ENCODE measurements at places on chromosomes 12 and 14. TPM values are rescaled to one million over a fixed set of nuclear protein-coding genes. Genes with fewer than 3 reads are reported as not detected.

Gene FLVCR2
- 0.43 TPM for total RNA-seq

Gene TAS2R8
- total RNA-seq = 0.43 TPM

Gene FAM90A1
- not detected for total RNA-seq

- DNase-seq = no peak
These were observed 371.1 kb downstream of the FSCB start for GRCh38 chr14:44135972-44136371.

Gene KRT77
- not detected for total RNA-seq

- DNase-seq = no peak
These were observed 14.2 kb downstream of the HIP1R start for GRCh38 chr12:122849352-122850047.

Gene IL26
- not detected for total RNA-seq

DNA sequence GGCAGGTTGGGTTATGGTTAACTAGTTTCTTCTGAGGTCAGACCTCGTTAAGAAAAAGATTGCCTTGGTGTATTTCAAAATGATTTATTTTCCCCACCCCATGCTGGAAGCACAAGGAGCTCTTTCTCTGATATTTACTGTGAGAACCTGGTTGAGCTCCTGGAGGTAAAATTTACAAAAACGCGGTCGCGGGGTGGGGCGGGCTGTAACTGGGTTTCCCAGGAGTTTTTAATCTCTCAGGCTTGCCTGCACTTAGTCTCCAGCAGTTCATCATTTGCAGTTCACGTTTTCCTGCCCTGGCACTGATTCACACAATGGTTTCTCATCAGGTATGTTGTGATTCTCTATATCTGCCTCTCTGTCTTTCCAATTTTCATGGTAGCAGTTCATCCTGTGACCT lies 67.9 kb upstream of the PDE3A start:
- no peak for DNase-seq

Gene SPIC
- not detected for total RNA-seq

DNA sequence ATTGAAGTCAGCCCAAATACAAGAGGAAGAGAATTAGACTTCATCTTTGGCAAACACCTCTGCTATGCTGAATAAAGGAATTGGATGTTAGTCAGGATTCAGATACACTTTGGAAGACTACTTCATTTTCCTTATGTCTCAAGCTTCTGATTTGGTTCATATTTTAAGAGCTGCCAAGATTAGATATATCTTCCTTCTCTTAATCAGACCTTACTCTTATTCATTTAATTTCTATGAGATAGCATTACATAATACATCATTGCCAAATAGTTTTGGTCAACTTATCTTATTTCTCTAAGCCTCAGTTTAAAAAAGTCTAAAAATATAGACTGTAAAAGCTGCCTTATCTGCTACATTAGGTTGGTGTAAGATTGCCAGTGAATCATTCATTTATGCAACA lies 330.6 kb upstream of the NAV3 start:
- no peak for DNase-seq
